Substantia nigra (tissue), 51 donors: ENCODE measurements at places on chromosomes 12 and 14.

DNA sequence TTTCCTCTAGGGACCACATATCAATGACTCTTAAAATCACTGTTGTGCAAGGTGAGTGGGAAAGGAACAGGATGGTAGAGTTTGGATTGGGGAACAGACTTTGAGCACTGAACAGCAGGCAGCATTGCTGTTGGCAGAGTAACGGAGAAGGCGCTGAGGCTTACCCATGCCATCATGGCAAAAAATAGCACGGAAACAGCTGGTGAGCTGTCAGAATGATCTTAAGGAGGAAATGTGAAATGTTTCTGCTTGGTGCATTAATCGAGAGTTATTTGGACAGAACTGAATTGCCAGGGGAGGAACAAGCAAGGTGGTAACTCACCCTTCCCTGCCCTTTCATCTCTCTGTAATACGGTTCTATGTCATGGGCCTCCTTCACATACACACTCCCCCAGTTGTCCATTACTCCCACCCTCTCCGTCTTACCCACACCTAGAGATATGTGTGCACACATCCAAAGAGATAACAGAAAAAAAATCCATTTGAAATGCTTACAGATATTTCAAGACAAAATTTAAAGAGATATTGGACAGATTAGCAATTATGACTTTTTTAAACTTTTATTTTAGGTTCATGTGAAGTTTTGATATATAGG lies 572.5 kb downstream of the DIO2 start:
- no peak for DNase-seq

DNA sequence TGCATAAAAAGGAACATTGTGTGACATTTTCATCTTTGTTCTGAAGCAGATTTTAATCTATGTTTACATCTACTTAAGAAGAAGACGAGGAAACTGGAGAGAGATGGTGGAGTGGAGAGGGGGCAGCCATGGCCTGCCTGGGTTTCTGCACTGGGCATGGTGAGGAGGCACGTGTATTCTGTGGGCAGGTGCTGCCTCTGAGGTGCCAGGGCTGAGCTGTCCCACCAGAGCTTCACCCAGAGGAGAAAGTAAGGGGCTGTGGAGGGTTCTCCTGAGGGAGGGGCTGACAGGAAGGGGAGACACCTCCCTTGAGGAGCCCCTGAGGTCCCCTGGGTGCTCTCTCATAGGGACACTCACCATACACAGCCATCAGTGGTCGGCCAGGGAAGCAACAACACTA lies 372.4 kb upstream of the OR4E1 start:
- DNase-seq = no peak

DNA sequence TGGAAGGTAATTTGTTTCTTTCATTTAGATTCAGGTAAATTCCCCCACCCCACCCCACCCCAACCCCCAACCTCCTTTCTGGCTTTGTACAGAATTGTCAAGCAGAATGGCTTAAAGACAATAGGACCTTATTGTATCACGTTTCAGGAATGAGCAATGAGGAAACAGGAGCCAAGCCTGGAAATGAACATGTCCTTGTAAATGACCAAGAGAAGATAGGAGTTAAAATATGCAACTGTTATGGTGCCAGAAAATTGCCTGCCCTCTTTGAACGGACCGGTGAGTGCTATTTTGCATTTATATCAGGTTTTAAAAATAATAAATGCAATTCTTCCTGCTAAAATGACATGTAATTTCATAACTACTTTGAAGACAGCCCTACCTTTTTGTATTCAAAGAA lies 141.6 kb upstream of the PELI2 start:
- no peak for DNase-seq

- no peak for DNase-seq
These were observed 56.4 kb downstream of the MON2 start for GRCh38 chr12:62522984-62523383.

GRCh38 chr12:96500693-96501092 lies 11.3 kb downstream of the CFAP54 start:
- DNase-seq = no peak

GRCh38 chr14:102255401-102256190 lies 49.4 kb downstream of the MOK start:
- DNase-seq = no peak

DNA sequence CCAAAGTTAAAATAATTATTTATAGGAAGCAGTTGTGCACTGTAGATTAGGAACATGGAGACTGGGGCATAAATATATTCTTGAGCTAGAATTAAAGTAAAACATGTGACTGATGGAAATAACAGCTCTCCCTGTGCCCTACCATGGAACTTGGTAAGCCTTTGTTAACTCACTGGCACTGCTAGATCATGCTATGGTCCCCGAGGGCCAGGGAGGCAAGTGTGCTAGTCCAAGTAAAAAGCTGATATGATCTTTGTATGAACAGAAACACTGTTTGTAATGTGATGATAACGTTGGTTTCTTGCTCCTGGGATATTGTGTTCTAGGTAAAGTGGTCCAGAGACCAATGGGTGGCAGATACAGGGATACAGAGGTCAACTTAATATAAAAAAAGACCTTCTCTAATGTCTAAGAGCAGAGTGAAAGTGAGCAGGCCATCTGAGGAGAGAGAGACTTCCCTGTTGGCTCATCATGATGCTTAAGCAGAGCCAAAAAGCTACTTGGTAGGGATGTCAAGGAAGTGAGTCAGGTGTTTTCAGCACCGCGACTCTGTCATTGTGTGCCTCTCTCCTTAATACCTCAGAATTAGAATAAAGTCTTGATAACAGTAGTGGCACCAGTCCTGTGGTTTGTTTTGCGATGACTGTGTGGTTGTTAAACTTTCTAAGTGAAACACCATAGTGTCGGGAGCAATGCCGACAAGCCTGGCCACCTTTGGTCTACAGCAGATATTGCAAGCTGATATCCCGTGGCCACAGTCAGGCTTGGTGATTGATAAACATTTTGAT lies 27.6 kb downstream of the BICD1 start:
- DNase-seq = no peak

DNA sequence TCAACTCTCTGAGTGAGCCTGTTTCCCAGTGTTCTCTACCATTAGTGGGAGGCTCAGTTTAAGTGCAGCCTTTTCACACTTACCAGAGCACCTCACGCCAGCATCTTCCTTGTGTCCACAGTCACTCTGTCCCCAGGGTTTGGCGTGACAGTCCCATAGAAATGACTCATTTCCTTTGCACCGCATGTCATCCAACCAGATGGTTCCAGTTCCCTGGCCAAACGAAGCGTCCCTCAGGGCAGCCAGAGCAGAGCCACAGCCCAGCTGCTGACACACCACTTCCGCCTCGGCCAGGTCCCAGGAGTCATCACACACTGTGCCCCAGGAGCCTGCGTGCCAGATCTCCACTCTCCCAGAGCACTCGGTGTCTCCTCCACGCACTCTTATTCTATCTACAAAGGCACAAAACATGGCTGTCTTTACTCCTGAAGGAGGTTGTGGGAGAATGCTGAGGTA lies 65.4 kb downstream of the ACSM4 start:
- DNase-seq = no peak

- no peak for DNase-seq
These were observed 112.6 kb downstream of the ADGRD1 start for GRCh38 chr12:131066207-131066885.

DNA sequence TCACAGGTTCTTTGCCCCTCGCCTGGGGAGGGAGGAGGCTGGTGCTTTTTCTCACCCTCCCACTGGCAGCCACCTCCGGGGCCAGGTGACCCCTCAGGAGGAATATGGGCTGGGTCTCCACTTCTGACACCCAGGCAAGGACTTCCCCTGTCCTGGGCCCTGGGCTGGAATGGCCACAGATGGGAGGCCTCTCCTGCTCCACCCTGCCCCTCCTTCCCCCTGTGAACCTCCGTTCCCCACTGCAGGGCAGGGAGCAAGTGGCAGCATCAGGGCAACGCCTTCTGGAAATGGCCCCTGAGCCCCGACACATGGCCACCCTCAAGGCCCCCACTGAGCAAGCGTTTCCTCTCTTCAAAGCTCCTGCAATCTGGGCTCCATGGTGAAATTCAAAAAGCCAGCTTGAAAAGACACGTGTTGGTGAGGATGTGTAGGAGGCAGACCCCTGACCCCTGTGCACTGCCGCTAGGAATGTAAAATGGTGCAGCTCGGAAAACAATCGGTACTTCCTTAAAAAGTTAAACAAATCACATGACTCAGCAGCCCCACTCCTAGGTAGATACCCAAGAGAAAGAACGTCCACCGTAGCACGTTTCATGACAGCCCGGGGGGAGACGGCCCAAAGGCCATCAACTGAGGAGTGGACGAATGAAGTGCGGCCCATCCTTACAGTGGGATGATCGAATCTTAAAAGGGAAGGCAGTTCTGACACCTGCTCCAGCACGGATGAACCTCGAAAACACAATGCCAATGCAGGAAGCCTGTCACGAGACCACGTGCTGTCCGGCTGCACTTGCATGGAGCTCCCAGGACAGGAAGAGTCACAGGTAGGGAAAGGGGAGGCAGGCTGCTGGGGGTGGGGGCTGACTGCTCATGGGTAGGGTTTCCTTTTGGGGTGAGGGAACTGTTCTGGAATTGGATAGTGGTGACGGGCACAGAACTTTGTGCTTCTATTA lies 11.5 kb downstream of the XRCC3 start:
- no peak for DNase-seq

DNA sequence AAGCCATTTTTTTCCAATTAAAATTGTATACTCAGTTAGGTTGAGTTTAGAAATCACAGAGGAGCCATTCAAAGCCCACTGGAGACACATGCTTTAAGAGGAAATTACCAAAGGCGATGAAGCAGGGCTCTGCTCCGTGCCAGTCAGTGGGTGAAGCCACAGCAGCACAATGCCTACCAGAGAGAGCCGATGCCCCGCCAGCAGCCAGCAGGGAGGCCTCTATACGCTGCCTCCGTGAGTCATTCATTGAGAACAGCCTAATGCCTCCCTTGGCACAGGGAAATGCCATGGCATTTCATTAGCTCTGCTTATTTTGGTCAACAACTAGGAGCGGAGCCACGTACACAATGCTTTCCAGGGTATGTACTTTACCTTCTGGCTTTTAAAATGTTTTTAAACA lies 197.8 kb upstream of the FRMD6 start:
- no peak for DNase-seq

GRCh38 chr12:52857500-52857899 lies 8.7 kb upstream of the KRT78 start:
- DNase-seq = no peak

- no peak for DNase-seq
These were observed 3.2 kb upstream of the CAMKK2 start for GRCh38 chr12:121299662-121300061.

DNA sequence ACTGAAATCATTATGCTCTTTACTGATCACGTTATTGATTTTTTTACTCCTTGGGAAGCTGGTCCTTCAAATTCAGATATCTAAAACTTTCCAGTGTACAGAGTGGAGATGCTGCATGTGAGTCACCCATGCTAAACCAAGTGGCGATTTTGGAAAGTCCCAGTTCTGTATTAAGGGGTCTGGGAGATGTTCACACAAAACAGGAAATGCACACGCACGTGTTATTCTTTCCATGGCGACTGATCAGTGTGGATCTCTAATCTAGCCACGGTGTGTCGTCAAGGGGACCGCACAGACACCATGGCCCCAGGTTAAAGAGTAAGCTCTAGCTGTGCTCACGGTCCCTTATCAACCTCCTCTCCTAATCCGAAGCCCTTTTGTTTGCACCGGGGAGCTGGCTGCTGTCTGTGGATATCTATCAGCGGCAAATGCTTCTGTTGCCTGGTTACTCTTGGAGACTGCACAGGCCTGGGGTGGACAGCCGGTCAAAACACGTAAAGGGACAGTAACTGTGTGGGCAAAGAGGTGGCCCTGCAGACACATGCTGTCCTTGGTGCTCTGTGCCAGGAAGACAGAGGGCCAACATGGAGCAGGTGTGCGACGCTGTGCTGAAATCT lies 96.6 kb downstream of the RIMBP2 start:
- DNase-seq = no peak

GRCh38 chr12:122893208-122894153 lies 2.4 kb downstream of the VPS37B start:
- no peak for DNase-seq

DNA sequence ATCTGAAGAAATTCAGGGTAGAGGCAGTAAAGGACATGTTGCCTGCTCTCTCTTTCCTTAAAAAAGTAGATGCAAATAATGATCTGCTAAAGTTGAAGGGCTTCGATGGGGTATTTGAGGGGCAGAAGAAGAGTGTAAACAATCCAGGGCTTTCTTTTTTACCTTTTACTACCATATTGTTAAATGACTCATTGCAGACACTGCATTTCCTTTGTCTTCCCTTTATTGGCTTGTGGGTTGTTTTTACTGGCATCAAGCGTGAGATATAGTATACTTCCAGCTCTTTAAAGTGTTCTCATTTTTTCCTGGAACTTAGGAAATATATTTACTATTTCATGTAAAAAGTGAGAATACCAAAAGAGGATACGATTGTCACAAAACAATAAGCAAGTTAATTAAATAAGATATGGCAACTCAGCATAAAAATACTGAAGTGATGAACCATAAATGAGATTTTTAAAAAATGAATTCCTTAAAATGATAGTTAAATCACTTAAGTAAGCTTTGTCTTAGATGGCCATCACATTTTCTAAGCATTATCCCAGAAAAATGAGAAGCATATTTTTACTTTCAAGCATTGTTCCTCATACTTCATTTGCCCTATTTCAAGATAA lies 72.3 kb upstream of the KRAS start:
- DNase-seq = no peak

DNA sequence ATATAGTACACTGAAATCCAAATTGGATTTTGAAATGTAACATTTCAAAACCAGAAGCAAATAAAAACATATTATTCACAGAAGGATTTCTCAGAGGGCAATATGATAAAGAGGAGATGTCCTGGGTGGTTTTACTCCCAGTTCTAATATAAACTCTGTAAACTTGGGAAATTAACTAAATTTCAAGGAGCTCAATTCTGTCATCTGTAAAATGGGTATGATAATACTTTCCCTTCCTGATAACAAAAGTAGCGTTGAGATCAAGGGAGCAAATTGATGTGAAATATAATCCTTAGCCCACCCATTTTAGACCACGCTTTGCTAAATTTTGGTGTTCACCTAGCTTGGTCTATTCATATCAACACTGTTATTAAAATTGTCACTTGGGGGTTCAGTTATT lies 192.5 kb upstream of the BTG1 start:
- no peak for DNase-seq

- DNase-seq = no peak
These were observed 193.0 kb downstream of the SYT1 start for GRCh38 chr12:79057540-79057939.

DNA sequence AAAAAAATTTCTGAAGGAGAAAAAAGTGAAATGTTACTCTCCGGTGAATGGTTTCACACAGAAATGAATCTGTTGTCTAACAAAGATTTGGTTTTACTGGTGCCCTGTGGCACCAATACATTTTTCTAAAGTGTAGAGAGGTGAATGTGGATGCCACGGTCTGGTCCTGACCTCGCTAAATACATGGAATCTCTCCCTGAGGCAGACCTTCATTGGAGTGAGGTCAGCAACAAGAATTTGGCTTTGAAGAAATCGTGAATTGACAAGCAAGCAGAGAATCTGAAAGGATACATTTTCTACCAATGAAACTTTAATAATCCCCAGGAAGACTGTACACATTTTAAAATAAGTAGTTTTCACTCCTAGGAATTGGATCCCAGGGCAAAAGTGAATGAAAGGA lies 81.2 kb upstream of the OTOGL start:
- no peak for DNase-seq
